ENCODE measurements at places on chromosomes 5 and 9.

GRCh38 chr9:137745541-137745991, 126.8 kb downstream of the EHMT1 start:
- DNase-seq, result no peak

GRCh38 chr5:115465431-115465830, 79.1 kb downstream of the FEM1C start:
- no peak for DNase-seq

GRCh38 chr5:35162848-35163709, 67.2 kb downstream of the PRLR start:
- DNase-seq, result no peak

DNA sequence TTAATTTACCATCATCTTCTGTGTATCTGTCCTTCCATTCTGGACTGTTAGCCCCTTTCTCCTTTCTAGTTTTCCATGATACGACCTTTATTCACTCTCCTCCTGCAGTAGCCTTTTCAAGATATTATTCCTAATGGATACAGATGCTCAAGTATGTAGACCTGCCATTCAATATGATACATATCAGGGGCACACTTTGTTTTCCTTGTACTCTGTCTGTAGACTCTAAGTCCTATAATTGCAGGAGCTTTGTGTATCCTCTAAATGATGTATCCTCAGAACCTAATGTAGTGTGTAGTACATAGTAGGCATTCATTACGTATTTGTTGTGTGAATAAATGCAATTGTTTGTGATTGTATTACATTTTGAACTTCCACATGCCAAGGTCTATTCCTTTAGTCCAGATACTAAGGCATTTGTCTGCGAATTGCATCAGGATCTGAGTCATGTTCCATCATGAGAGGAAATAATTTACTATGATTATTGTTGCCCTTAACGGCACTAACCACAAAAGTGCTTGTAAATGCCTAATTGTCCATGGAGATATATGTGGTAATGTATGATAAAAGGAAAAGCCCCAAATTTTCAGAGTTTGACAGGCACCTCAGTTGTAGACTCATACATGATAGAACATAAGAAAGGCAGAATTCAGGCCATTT, 57.1 kb upstream of the IZUMO3 start:
- DNase-seq, result no peak

DNA sequence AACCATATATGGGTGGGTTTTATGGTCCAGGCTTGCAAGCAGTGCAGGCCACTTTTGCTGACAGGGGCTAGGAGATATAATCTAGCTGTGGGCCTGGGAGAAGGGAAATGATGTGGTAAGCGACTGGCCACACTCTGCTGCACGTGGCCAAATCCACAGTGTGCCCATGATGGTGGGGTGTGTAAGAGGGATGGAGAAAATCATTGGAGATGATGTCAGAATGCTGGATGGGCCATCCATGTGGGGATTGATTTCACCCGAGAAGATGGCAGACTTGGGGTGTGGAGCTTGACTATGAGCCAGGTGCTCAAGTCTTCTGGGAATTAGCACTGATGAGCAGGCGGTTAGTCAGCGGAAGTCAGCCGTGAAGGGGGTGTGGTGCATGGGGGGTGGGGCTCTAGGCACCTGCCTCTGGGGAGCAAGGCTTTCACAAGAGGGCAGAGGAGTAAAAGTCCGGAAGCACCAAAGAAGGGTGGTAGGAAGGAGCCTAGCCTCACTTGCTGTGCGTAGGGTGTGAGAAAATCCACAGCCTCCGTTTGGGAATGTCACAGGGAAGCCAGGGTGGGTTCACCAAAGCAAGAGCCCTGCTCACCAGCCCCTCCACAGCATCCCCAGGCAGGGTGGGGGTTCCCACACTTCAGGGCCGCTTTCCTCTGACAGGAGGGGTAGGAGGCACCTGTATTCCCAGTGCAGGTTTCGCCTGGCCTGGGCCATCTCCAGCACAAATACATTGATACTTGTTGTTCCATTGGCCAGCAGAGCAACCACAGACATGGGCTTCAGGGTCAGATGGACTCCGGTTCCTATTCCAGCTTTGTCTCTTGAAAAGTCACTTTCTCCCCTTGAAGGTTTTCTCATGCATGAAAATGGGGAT, 44.5 kb upstream of the ANGPTL2 start:
- DNase-seq, result no peak

DNA sequence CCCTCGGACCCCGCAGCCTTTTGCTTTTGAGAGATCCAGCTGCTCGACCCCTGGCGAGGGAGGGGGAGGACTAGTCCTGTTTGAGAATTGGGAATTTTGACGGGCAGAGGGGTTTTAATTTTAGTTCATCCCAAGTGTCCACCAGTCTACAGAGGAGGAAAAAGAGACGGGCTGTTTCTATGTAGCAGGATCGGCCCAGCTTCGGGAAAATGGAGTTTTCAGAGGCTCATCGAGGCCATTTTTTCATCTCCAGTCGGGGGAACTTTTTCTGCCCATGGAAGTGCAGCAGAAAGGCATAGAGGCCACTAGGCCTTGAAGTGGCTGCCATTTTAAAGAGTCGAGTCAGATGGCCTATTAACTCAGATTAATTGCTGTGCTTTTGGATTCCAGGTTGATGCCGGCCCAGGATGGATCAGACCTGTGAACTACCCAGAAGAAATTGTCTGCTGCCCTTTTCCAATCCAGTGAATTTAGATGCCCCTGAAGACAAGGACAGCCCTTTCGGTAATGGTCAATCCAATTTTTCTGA, 1.2 kb downstream of the NSD1 start:
- DNase-seq, result no peak

GRCh38 chr5:38776149-38776896, 69.5 kb upstream of the OSMR start:
- DNase-seq, result no peak

- DNase-seq, result no peak
Measured at GRCh38 chr9:85640425-85640824, 101.3 kb downstream of the AGTPBP1 start.

- DNase-seq, result no peak
Measured at GRCh38 chr9:34545497-34545896, 22.7 kb upstream of the ENHO start.

DNA sequence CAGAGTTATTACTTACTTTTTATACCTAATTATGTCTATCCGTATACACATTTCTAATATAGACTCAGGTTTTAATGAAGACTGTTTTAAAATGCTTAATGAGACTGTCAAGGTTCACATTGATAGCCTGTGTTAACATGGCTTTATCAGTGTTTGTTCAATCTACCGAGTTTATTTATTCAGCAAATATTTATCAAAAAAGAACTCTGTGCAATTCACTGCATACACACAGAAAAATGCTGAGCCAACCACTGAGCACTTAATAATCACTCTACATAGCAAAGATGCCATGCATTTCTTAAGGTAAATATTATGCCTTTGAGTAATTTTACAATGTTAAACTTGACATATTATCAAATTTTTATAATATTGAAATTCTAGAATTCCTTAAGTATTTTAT, 428.2 kb downstream of the ANXA1 start:
- DNase-seq, result no peak

GRCh38 chr5:31583129-31583528, 51.0 kb downstream of the C5orf22 start:
- no peak for DNase-seq

- no peak for DNase-seq
Measured at GRCh38 chr9:121362813-121363621, 7.0 kb downstream of the STOM start.

DNA sequence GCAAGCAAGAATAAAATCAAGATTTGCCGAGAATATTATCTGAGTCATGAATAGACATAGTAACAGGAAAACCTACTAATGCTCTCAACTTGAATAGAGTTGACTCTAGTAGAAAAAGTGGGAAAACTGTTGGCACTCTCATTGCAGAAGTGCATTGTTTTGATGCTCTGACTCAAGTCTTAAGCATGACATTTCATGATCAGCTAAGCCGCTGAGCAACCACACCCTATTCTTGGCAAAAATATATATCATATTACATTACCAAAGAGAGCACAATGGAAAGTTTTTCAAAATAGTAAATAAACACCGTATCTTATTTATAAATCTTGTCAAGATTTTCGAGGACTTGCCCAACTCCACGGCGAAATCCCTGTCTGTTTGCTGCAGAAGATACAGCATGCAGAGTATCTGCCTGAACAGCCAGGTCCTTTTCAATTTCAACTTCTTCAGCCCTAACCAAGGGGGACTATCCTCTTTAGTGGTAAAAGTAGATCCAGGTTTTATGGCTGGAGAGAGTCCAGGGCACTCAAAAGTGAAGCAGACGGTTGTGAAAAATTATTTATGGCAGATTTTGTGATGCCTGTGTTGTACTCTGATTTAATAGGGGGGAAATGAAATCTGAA, 13.9 kb upstream of the ADAMTSL1 start:
- DNase-seq, result no peak

Data from T-cell (primary cell).